ENCODE measurements at places on chromosomes 5 and 9. TPM values are rescaled to one million over a fixed set of nuclear protein-coding genes. Genes with fewer than 3 reads are reported as not detected.

ACTL7A gene
- total RNA-seq: not detected

GRXCR2 gene
- total RNA-seq: 0.60 TPM

CCNJL gene
- total RNA-seq: 5.6 TPM

ZFP2 gene
- total RNA-seq: 1.2 TPM

NR4A3 gene
- 38.6 TPM for total RNA-seq

OBP2B gene
- not detected for total RNA-seq

GPR151 gene
- not detected for total RNA-seq

RGP1 gene
- total RNA-seq: 34.6 TPM

DRD1 gene
- 0.15 TPM for total RNA-seq

WNK2 gene
- 175 TPM for total RNA-seq

C5orf34 gene
- 0.44 TPM for total RNA-seq

DNA sequence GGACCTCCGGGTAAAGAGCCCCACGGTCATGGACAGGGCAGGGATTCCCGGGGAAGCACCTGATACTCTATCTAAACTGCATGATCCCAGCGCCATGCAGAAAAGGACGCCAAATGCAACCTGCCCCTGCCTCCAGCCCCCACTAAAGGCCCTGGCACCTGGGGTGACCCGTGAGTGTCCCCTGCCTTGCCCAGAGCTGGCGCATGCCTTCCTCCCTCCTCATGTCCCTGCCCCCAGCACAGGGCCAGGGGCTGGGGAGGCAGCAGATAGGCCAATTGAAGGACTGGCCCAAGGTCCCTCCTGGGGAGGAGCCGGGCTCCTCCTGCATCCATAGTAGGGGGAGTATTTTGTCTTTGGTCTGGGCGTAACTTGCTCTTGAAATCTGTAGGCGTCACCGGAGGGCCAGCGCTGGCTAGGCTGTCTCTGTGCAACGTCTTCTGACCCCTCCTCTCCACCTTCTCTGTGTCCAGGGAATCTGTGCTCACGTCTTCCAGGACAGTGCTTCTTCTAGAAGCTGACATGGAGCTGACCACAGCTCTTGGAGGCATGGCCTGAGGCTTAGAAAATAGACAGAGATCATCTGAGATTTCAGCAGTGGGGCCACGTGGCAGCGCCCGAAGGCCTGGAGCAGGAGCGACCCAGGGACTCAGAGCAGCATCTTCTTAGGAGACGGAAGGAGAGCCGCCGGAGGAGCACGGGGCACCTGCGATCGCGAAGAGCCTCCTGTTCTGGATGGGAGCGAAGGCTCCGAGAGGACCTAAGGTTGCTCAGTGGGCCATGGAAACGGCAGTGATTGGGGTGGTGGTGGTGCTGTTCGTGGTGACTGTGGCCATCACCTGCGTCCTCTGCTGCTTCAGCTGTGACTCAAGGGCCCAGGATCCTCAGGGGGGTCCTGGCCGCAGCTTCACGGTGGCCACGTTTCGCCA, 660 bp downstream of the SPAAR start:
- peak; percentile 60 for DNase-seq

GRCh38 chr9:95107001-95107749, 210.3 kb downstream of the FANCC start:
- peak; percentile 75 for DNase-seq

GRCh38 chr9:131167146-131167692, 41.8 kb downstream of the NUP214 start:
- no peak for DNase-seq

GRCh38 chr9:86684148-86684547, 263.2 kb downstream of the GAS1 start:
- DNase-seq: no peak

DNA sequence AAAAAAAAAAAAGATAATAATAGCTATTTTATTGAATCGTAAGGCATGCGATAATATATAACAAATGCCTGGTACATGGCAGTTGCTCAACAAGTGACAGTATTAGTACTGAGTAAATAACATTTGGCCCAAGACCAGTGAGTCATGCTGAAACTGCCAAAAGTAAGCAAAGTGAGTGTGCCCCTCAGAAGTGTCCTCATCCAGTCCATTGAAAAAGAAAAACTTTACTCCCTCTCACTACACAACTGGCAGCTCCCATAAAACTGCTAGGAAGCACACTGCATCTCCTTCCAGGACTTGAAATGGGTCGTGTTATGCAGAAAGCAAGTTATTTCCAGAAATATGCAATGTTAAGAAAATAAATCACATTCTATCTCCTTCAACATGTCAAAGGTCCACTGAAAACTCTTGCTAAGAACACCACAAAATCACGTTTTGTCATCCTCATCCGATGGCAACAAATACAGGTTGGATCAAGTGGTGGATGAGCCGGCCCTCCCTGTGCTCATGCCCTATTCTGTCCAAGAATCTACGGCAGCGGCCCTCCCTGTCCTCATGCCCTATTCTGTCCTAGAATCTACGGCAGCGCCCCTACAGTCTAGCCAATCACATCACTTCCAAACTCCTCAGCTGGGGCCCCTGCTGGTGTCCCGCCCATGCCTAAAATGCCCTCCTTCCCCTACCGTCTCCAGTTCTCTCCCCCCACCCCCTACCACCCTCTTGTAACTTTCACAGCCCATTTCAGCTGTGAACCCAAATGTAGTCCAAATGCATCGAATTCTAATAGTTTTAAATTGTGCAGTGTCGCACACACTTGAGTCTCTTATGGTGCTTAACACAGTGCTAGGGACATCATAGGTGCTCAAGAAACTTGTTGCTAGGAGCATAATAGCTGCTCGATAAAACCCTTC, 12.5 kb downstream of the PTCH1 start:
- DNase-seq: peak; percentile 46

GRCh38 chr9:111743275-111743674, 51.5 kb downstream of the SHOC1 start:
- DNase-seq: no peak

GRCh38 chr5:137753691-137754187, 424 bp downstream of the HNRNPA0 start:
- peak; percentile 66 for DNase-seq

GRCh38 chr9:128891321-128892220, 9.6 kb downstream of the LRRC8A start:
- no peak for DNase-seq

- DNase-seq: no peak
Measured at GRCh38 chr5:125798307-125798706, 624.9 kb upstream of the GRAMD2B start.

GRCh38 chr5:55159763-55160492, at the start of gene GPX8:
GPX8 (plus strand) TSS chr5:55160171; CDS start chr5:55160193, 22 bp downstream.
- DNase-seq: no peak

- no peak for DNase-seq
Measured at GRCh38 chr9:70125621-70126263, 82.1 kb downstream of the MAMDC2 start.

GRCh38 chr5:59791617-59792016, 101.9 kb downstream of the PDE4D start:
- DNase-seq: no peak

- peak; percentile 60 for DNase-seq
Measured at GRCh38 chr9:38026021-38026809, 42.8 kb downstream of the SHB start.

- DNase-seq: no peak
Measured at GRCh38 chr5:154358516-154359220, 87.1 kb upstream of the SAP30L start.

GRCh38 chr5:132425009-132425937, 55.8 kb downstream of the SLC22A5 start:
- no peak for DNase-seq

DNA sequence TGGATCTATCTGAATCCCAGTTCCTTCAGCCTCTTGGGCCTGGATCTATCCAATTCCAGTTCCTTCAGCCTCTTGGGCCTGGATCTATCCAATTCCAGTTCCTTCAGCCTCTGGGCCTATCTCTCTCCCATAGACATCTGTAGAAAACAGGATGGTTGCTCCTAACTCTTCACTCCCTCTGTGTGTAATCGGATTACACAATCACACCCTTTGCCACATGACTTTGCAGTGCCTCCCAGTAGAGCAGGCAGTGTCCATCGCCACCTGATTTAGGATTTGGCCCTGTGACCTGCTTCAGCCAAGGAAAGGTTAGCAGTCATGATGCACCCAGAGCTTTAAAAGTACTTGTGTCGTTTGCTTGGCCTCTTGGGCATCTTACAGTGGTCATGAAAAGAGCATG, 56.7 kb downstream of the LHX2 start:
- no peak for DNase-seq

GRCh38 chr5:122972877-122973276, 63.6 kb downstream of the PPIC start:
- no peak for DNase-seq

DNA sequence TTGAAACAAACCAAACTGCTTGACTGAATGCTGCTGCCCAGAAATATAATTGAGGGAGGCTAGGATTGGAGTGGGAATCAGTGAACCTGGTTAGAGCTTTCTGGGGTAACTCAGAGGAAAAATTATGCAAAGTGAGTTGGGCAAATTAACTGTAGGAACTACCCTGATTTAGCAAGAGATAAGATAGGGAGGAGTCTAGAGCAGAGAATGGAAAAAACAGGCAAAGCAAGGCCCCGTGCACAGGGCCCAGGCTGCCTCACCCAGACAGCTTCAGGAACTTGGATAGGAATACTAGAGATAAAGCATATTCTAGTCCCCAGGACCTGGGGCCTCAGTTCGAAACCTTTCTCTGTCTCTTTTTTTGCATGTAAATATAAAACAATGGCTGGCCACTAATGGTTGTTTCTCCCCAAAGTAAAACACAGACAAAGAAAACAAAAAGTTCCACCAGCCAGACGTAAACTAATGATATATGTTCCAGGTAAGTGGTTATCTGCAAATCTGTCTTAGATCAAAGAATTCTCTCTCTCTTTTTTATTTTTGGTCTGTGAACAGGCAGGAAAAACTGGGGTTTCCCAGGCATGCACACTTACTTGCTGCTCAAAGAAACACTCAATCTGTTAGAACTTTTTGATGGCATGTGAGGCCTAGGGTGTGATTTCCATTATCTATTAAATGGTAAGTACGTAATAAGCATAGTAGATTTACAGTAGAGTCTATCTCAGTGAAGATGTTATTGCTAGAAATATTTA, 168.1 kb upstream of the MAP3K1 start:
- no peak for DNase-seq

- no peak for DNase-seq
Measured at GRCh38 chr5:120162321-120162720, 301.8 kb upstream of the PRR16 start.

- DNase-seq: no peak
Measured at GRCh38 chr5:5634817-5635216, 212.3 kb downstream of the ICE1 start.

Measured in left cardiac atrium (tissue), 4 donors.